ENCODE measurements at places on chromosomes 6 and 20.

DNA sequence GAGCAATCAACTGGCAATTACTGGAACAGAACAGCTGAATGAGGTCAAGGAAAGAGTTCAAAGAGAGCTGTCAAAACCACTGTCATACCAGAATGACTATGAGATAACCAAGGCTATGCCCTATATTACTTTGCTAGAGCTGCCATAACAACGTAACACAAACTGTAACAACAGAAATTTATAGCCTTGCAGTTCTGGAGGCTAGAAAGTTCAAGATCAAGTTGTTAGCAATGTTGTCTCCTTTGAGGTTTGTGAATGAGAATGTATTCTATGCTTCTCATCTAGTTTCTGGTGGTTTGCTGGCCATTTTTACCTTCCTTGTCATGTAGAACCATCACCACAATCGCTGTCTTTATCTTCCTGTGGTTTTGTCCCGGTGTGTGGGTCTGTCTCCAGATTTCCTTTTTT lies 1323.0 kb upstream of the GJE1 start:
- no peak for DNase-seq

DNA sequence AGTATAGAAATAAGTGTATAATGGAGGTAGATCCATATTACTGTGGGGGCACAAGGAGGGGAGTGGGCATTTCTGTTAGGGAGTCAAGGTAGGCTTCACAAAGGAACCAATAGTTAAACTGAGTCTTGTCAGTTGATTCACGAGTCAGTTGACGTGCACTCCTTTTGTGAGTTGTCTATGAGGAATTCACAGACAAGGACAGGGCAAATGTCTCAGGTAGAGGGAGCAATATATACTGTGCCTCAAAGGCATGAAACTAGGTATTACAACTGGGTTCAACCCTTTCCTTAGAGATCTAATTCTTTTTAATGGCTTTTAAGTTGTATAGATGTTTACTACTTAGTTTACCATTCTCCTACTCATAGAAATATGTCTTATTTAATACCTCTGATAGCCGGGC lies 11.0 kb downstream of the TMEM14C start:
- no peak for DNase-seq

DNA sequence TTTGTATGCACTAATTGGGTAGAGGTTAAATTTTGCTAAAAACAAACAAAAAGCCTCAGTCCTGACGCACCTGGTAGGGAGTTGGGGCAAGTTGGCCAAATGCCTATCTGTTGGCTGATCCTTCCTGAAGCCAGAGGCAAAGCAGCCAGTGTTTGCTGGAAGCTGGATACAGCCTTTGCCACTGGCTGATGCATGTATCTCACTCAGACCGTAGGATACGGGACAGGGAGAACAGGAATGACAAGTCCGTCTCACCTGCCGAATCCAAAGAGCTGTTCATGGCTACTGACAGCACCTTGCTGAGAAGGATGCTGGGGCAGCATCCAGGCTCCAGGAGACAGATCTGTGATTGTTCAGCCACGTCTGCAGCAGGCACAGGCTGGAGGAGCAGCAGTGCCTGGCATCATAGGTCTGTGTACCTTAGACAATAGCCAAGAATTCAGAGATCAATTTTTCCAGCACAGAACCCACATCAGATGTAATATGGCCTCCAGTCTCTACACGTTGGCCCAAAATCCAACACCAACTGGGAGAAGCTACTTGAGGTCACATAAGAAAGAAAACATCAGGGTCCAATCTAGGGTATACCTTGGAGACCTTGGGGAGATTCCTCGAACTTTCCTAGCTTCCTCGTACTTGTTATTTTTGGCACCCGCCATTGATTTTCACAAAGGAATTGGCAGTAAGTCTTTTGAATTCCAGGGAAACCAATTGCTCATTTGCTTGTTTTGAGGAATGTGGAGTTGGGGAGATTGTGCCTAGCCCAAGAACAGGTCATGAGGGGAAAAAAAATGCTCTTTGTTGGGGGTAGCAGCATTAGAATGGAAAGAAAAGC lies 108.5 kb upstream of the ARMC2 start:
- DNase-seq: no peak

- no peak for DNase-seq
These were observed 53.0 kb upstream of the DST start for GRCh38 chr6:56695702-56696101.

GRCh38 chr6:6218759-6219085 lies 101.7 kb downstream of the F13A1 start:
- no peak for DNase-seq

GRCh38 chr20:38434301-38434741 lies 807 bp downstream of the SNHG17 start:
- DNase-seq: no peak

- DNase-seq: peak; percentile 52
These were observed 88.4 kb downstream of the HACE1 start for GRCh38 chr6:104771258-104771832.

GRCh38 chr6:107987805-107988204 lies 29.8 kb upstream of the SEC63 start:
- DNase-seq: no peak

DNA sequence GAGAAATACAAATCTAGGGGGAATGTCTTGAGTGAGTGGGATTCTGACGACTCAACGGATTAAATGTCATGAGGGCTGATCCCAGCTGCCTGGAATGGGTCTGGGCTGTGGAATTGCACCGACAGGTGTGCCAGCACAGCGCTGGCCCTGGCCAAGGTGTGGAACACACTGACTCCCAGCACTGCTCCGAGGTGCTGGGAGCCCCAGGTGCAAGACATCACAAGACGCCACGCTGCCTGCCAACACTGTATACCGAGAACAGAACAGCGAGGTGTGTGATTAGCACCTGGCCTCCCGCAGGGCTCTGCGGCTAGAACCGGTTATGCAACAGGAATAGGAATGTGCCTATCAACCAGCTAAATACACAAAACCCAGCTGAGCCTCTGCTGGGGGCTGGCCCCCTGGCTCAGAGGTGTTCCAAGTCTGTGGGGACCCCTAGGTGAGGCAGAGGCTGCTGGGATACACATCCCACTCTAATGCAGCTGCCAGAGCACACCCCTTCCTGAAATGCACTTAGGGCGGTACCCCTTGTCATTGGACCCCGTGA lies 24.8 kb upstream of the APMAP start:
- no peak for DNase-seq

DNA sequence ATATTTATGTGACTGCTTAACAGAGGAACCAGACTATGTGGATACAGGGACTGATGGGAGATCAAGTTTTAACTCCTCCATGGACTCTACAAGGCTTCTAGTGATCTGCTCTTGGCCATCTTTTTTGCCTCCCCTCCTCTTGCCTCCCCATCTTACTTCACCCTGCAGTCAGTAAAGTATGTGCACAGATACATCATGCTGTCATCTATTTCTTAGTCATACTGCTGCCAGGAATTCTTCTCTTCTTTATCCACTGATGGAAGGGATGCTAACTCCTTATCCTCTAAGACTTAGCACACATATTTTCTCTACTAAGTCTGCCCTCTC lies 27.6 kb upstream of the FAM83C start:
- DNase-seq: no peak

DNA sequence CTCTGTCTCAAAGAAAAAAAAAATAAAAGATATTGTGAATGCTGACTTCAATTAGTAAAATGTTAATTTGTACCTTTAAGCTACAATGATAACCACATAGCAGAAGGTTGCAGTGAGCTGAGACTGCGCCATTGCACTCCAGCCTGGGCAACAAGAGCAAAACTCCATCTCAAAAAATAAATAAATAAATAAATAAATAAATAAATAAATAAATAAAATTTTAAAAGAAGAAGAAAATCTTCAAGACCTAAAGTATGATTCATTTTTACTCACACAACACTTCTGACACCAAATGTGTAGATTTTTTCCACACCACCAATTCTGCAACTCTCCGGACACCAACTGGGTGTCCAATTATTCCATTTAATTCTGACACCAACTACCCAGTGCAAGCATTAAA lies 28.8 kb upstream of the MBOAT1 start:
- no peak for DNase-seq

GRCh38 chr6:156662025-156662445 lies 115.1 kb upstream of the ARID1B start:
- DNase-seq: no peak

DNA sequence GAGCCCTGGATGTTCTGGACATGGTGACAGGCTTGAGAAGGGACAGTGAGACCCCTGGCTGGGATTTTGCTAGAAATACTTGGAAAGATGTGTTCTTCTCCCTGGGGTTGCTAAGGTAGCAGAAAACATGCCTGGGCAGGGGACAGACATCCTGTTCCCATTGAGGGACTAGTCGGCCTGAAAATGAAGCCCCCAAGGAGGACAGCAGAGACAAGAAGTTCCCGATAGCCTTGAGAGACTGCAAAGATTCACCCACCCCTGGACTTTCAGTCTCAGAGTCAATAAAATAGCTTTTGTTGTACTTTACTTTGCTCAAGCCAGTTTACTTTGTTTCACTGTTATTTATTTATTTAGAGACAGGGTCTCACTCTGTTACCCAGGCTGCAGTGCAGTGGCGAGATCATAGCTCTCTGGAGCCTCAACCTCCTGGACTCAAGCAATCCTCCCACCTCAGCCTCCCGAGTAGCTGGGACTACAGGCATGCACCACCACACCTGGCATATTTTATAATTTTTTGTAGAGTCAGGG lies 28.4 kb downstream of the ATP9A start:
- DNase-seq: no peak

- DNase-seq: peak; percentile 39
These were observed 141.6 kb upstream of the SHLD1 start for GRCh38 chr20:5608442-5609161.

- DNase-seq: no peak
These were observed 131.2 kb upstream of the AKAP12 start for GRCh38 chr6:151108548-151108947.

DNA sequence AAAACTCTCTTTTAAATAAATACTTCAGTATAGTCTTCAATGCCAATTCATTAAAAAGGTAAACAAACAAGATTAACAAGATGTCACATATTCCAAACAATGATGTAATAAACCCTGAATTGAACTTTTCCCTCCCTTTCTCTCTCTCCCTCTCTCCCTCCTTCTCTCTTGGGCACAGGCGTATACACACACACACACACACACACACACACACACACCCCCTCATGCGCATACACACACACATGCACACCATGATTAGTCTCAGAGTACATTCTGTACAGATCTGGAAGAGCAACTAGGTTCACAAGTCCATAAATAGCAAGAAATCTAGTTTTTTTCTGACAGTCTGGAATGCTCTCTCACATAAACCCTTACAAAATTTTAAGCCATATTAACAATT lies 128.3 kb downstream of the DST start:
- no peak for DNase-seq

GRCh38 chr6:148968771-148969602 lies 222.2 kb downstream of the UST start:
- no peak for DNase-seq

GRCh38 chr6:14754751-14755513 lies 490.9 kb upstream of the JARID2 start:
- no peak for DNase-seq

GRCh38 chr6:52610745-52611355 lies 34.0 kb upstream of the TRAM2 start:
- DNase-seq: no peak

- DNase-seq: no peak
These were observed 21.4 kb upstream of the MAPRE1 start for GRCh38 chr20:32798046-32798981.

GRCh38 chr6:72677740-72678139 lies 55.9 kb downstream of the KCNQ5 start:
- no peak for DNase-seq

- DNase-seq: no peak
These were observed 53.4 kb downstream of the EYA2 start for GRCh38 chr20:46948081-46948480.

GRCh38 chr6:2565499-2565898 lies 185.2 kb downstream of the MYLK4 start:
- no peak for DNase-seq

DNA sequence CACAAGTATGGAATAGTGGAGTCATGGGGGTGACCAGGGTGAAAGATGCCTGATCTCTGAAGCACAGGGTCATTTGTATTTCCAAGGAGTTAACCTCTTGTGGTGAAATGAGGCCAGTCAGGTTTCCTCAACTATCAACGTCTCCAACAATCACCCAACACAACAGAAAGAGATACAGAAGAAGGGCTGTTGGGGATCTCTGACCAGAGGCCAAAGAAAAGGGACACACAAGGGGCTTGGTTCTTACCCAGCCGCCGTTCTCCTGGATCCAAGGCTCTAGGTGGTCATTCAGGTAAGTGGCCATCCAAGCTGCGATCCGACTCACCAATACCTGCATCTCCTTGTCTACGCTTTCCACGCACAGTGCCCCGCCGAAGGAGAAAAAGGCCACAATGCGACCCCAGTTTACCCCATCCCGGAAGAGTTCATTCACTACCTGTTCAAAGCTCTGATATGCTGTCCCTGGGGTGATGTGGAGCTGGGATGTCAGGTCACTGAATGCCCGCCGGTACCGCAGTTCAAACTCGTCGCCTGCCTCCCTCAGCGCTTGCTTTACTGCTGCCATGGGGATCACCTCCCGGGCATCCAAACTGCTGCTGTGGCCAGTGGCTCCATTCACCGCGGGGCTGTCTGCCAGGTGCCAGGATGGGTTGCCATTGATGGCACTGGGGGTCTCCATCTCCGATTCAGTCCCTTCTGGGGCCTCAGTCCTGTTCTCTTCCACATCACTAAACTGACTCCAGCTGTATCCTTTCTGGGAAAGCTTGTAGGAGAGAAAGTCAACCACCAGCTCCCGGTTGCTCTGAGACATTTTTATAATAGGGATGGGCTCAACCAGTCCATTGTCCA lies 1.0 kb downstream of the BCL2L1 start:
- no peak for DNase-seq

GRCh38 chr20:50189681-50190250 lies 864 bp upstream of the CEBPB start:
- DNase-seq: no peak

- DNase-seq: no peak
These were observed 19.7 kb upstream of the MROH8 start for GRCh38 chr20:37198932-37199660.

- no peak for DNase-seq
These were observed 89.3 kb downstream of the HAO1 start for GRCh38 chr20:7850775-7851490.

- no peak for DNase-seq
These were observed 728.5 kb upstream of the MARCKS start for GRCh38 chr6:113128661-113129060.

- no peak for DNase-seq
These were observed 305.5 kb upstream of the SGK1 start for GRCh38 chr6:134623401-134623800.
